ENCODE measurements at places on chromosomes 12 and 14.

- DNase-seq = no peak
Observed at GRCh38 chr14:31505411-31505810, 17.6 kb upstream of the GPR33 start.

GRCh38 chr12:52369809-52370208 is 2.5 kb upstream of the KRT85 start:
- no peak for DNase-seq

DNA sequence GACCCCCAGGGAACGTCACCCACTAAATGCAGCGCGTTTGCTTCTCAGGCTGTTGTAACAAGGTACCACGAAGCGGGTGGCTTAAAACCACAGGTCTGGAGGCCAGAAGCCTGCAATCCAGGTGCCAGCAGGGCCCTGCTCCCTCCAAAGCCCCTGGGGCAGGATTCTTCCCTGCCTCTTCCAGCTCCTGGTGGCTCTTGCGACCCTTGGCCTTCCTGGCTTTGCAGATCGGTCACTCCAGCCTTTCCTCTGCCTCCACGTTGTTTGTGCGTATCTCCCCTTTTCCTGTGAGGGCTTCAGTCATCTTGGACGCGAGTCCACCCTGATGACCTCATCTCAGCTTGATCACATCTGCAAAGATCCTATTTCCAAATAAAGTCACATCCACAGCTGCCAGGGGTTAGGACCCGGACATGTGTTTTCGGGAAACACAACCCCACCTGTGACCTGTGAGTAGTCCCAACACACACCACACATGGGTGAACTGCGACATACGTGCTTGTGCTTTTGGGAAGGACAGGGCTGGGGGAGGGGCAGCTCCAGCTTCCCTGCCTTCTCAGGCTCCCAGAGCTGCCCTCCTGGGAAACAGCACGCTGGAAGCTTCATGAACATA is 114.5 kb upstream of the NCOR2 start:
- no peak for DNase-seq

DNA sequence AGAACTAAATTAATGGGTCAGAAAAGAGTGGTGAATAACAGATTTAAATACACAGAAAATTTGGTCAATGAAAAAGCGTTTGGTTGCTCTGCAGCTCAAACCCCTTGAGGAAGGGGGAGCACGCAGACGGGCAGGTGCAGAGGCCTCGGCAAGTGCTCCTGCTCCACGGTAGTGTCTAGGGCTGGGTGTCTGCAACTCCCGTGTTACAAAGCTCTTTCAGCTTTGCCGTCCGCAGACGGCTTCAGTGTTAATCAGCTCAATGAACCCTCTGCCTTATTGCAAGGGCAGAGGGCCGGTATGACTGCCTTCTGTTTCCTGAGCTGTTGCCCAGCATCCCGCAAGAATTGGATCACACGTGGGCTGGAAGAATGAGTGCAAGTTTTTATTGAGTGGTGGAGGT is 125.7 kb upstream of the TRHDE start:
- DNase-seq = no peak

- DNase-seq = no peak
Observed at GRCh38 chr14:50762931-50763300, 68.0 kb downstream of the NIN start.

- DNase-seq = no peak
Observed at GRCh38 chr12:70227911-70228310, 15.3 kb upstream of the CNOT2 start.
